Central memory CD4-positive, alpha-beta T cell (primary cell): ENCODE measurements at places on chromosomes 16 and 17.

GRCh38 chr16:21943571-21943970 is 9.6 kb upstream of the UQCRC2 start:
- no peak for DNase-seq

GRCh38 chr16:71693164-71693563 is 31.3 kb downstream of the PHLPP2 start:
- no peak for DNase-seq

- DNase-seq: no peak
These were observed 1.1 kb downstream of the VAT1 start for GRCh38 chr17:43020789-43021740.

DNA sequence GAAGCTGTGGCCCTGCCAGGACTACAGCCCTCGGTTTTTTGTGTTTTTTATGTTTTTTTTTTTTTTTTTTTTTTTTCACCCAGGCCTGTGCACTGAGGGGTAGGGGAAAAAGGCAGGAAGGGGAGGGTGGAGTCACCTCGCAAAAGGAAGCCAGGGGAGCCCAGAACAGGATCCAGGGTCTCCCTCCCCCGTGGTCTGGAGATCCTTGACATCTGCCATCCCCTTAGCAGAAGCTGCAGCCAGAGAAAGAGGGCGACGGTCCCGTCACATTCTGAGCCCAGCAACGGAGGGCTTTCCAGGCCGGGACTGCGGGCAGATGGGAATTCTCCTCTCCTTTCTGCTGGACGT is 29.1 kb upstream of the PHOSPHO1 start:
- no peak for DNase-seq

DNA sequence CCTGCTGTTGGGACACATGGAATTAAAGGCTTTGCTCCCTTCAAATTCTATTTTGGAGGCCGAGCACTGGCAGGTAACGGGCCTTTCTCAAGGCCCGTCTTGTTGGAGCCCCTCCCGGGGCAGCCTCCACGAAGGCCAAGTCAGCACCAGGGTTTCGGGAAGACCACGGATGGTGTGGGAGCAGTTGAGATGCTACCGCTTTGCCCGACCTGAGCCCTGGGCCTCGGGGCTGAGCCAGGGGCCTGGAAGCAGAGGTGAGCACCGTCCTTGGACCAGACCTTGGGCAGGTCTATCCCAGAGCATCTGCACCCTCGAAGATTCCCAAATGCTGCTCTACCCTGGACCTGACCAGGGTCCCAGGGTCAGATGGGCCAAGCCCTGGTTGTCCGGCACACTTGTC is 23.0 kb downstream of the C17orf100 start:
- DNase-seq: no peak

DNA sequence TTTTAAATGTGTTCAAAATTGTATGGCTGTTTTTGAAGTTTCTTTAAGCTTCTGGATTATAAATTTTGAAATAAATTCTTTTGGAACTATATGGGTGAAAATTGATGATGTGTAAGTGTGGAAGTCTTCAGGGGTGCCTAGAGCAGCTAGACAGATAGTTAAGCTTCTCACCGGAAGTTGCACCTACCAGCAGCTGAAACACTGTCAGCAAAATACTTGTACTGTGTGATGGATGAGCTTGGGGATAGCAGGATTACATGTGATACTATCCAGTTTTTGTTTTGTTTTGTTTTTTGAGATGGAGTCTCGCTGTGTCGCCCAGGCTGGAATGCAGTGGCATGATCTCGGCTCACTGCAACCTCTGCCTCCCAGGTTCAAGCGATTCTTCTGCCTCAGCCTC is 19.7 kb downstream of the RBL2 start:
- peak; percentile 21 for DNase-seq

DNA sequence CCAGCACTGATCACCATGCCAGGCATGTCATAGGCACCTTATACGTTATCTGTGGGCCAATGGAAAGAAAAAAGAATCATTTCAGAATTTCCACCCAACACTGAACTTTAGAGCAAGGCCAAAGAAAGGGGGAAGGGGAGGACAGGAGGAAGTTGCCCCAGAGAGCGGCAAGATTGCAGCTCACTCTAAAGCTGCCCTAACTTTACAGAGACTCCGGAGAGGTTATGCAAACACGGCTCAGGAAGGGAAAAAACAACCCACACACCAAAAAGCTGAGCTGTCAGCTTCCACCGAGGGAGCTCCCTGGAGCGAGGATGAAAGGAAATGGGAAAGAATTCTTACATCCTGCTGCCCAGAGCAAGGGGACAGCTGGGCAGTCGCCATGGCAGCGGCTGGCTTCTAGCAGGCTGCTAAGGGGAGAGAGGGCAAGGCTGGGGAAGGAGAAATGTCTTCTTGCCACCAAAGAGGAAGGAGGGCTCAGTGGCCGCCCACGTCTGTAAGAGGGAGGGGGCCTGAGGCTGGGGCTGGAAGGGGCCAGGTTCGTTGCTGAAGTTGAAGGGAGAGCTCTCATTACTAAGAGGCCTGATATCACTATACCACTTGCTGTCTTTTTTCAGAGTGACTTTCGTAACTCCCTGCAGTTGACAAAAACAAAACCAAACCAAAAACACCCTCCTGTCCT is 18.2 kb downstream of the COTL1 start:
- DNase-seq: peak; percentile 43

DNA sequence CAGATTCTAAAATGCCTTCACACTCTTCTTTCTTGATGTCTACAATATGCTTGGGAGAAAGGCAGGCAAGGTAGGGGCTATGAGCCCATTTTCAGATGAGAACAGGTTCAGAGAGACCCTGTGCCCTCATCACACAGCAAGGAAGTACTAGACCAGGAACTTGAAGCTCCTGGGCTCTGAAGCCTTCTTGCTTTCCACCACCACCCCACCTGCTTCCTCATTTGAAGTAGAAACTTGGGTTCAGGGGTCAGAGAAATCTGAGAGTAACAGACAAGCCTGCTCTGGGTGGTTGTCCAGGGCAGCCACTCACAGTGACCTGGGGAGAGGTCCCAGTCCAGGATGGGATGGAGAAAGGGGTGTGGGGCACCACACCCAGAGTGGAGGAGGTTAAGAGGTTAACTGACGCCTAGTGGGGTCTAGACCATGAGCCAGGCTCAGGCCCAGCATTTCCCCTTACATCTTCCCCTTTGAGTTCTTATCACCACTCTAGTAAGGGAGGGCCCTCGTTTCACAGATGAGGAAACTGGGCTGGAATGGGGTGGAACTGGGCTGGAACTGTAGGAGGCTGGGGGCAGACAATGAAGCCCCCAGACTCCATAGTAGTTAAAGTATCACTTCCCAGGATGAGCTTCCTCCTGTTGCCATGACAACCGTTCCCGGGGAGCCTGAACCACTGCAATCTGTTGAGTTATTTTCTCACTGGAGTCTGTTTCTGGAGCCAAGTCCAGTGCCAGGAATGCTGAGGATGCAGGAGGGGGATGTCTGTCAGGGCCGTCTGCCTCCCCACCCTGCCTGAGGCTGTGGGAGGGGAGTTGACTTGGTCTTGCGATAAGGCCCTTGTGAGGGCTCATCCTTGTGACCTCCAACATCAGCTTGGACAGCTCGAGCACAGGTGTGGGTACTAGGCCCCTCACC is 16.2 kb upstream of the PHF12 start:
- no peak for DNase-seq

DNA sequence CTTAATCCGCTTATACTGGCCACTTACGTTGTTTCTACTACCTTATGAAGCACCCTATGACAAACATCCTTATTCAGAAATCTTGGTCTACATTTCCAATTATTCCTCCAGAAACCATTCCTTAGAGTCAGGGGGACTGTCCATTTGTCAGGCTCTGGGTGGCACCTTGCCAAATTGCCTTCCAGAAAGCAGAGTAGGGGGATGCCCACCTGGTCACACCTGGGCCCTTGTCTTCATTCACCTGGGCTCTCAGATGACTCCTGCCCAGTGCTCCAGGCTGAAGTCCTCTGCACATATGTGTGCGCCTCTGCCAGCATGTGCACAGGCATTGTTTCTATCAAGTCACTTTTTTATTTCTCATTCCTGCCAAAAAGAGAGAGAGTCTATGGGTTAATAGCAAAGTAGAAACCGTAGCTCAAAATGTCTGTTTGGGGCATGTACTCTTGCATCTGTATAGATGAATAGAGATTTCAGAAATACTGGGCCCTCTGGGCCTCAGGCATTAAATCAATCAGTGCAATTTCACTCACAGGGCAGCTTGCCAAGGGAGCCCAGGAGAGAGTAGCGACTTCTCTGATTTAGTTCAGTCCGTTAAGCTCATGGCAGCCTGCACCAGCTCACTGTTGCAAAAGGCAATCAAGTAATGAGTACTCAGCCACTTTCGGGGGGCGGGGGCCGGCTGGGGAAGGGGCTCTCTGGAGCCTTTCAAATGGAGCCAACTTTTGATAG is 104.7 kb downstream of the SOCS1 start:
- no peak for DNase-seq

DNA sequence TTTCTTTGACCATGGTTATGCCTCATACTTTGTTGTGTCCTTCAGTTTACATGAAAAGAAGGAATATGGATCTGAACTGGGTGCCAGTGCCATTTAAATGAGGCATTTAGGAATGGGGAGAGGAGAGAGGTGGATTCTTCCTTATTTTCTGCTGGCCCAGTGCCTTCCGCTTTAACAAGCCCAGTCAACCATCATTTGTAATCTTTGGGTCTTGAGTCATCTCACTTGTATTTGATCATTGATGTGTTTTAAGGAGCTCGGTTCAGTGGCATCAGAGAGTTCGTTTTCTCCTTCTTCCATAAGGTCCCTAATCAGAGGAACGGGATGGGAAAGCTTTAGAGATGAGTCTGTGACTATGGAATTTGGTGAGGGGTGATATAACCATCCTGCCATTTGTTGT is 334.9 kb downstream of the WWOX start:
- no peak for DNase-seq

DNA sequence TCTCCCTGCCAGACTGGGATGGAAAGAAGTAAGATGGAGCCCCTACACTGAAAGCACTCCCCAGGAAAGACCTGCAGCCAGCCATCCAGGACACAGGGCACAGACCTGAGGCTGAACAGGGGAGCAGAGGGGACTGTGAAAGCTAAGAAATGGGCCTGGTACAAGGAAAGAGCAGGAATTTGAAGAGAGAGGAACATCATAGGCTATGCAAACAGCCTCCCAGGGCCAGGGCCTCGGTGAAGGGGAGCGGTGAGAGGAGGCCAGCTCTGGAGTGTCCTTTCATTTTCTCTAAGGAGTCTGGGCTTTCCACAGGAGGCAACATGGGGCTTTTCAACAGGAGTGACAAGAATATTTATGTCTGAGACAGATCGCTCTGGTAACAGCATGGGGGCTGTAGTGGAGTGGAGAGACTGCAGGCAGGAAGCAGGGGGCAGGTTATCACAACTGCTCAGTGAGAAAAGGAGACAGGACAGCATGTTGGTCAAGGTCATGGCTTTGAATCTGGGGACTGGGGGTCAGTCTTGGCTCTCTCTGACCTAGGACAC is 50.1 kb downstream of the TOM1L2 start:
- no peak for DNase-seq

DNA sequence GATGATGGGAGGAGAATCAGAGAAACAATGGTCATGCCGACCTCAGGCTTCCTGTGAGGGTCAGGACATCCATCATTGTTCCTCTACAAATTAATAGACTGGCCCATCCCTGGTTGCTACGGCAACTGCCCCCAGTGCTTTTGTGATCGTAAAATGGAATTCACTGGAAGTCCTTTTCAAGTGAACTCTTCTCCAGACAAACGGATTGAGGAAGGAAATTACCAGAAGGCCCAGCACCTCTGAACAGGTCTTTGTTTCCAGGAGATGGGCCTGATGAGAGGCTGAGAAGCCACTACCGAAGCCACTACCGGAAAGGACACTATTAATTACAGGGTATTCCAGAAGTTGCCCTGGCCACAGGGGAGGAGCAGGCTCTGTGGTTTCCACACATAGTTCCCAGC is 126.0 kb downstream of the MGAT5B start:
- no peak for DNase-seq

DNA sequence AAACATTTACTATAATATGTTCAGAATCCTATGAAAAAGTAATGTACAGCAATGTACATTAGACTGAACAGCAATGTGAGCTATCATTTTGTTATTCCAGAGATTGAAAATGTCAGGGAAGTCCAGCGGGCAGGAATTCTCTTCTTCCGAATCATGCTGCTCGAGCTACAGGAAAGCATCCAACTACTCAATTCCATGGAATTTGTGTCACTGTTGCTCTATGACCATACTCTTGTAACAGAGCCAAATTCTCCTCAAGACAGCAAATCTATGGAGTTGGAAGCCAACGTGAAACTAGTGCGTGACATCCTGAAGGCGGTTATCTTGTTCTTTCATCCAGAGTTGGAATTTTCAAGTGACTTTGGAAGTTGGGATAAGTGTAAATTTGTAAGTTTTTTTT is 24.8 kb upstream of the NSRP1 start:
- no peak for DNase-seq

DNA sequence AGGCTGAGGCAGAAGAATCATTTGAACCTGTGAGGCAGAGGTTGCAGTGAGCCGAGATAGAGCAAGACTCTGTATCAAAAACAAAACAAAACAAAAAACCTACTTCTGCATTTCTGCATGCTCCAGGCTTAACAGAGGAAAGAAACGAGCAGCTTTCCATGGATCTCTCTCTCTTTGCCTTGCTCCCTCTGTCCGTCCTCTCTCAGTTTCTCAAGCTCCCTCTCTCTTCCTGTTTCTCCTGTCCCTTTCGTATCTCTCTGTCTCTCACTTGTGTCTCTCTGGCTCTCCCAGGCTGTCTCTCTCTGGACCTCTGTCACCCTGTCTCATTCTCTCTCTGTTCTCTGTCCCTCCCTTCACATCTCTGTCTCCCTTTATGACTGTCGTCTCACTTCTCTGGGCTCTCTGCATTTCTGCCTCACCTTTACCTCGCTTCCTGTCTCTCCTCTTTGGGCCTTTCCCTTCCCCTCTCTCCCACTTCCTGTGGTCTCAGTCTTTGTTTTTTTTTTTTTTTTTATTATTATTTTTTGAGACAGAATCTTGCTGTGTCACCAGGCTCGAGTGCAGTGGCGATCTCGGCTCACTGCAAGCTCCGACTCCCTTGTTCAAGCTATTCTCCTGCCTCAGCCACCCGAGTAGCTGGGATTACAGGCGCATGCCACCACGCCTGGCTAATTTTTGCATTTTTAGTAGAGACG is 4.1 kb upstream of the PITPNA start:
- peak; percentile 46 for DNase-seq

- DNase-seq: no peak
These were observed 22.2 kb upstream of the CPSF4L start for GRCh38 chr17:73283841-73284282.

GRCh38 chr17:17928398-17929287 is 43.6 kb downstream of the TOM1L2 start:
- no peak for DNase-seq

DNA sequence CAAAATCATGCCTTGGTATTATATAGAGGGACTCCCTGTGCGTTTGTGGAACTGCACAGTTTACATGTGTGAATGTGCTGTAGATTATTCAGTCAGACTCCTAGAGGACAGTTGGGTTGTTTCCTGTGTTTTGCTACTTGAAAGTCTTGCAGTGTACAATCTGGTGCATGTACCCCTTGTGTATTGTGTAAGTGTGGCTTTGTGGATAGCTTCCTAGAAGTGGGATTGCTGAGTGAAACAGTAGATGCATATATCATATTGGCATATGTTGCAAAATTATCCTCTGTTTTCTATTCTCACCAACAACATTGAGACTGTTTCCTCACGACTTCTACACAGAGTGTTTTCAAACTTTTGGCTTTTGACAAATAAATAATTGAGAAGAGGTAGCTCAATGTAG is 263.7 kb downstream of the MAP2K6 start:
- no peak for DNase-seq

GRCh38 chr16:14018851-14019250 is 52.3 kb upstream of the MRTFB start:
- DNase-seq: no peak

GRCh38 chr17:7707446-7707845 is 2.4 kb downstream of the EFNB3 start:
- no peak for DNase-seq
